ENCODE measurements at places on chromosomes 6 and 20. TPM values are rescaled to one million over a fixed set of nuclear protein-coding genes. Genes with fewer than 3 reads are reported as not detected.

PACRG gene
- 2.3 TPM for total RNA-seq

POPDC3 gene
- total RNA-seq, result 20.1 TPM

PRICKLE4 gene
- total RNA-seq, result 1.4 TPM

ATRN gene
- 17.4 TPM for total RNA-seq

SPDEF gene
- total RNA-seq, result 0.08 TPM

CRISP3 gene
- not detected for total RNA-seq

MYLK4 gene
- total RNA-seq, result 0.04 TPM

SLC12A5 gene
- total RNA-seq, result 0.76 TPM

HMGCLL1 gene
- total RNA-seq, result 0.65 TPM

SOX12 gene
- total RNA-seq, result 6.6 TPM

KCNK5 gene
- not detected for total RNA-seq

CLDN20 gene
- not detected for total RNA-seq

TCF21 gene
- not detected for total RNA-seq

GABRR1 gene
- not detected for total RNA-seq

PROKR2 gene
- not detected for total RNA-seq

PTK7 gene
- total RNA-seq, result 123 TPM

MUC22 gene
- total RNA-seq, result not detected

ABT1 gene
- 20.6 TPM for total RNA-seq

TMEM151B gene
- total RNA-seq, result under 0.01 TPM

MAN1A1 gene
- total RNA-seq, result 13.9 TPM

UBD gene
- not detected for total RNA-seq

NKX2-2 gene
- total RNA-seq, result not detected

ENPP1 gene
- total RNA-seq, result 0.08 TPM

RSPO4 gene
- total RNA-seq, result 0.38 TPM

BEND6 gene
- 1.2 TPM for total RNA-seq

HSPA12B gene
- total RNA-seq, result not detected

HLA-DPA1 gene
- total RNA-seq, result 0.23 TPM

MLIP gene
- not detected for total RNA-seq

SRMS gene
- 0.39 TPM for total RNA-seq

FOXC1 gene
- 3.5 TPM for total RNA-seq

FOXQ1 gene
- 4.5 TPM for total RNA-seq

CCN5 gene
- not detected for total RNA-seq

RGS17 gene
- total RNA-seq, result 0.47 TPM

BFSP1 gene
- total RNA-seq, result 2.2 TPM

SNAP25 gene
- not detected for total RNA-seq

WFDC5 gene
- total RNA-seq, result 1.6 TPM

MARCKS gene
- total RNA-seq, result 50.7 TPM

SLA2 gene
- total RNA-seq, result not detected

DLK2 gene
- total RNA-seq, result 47.8 TPM

NOX3 gene
- total RNA-seq, result not detected

AIF1 gene
- not detected for total RNA-seq

CD83 gene
- 6.2 TPM for total RNA-seq

LAMA2 gene
- 0.30 TPM for total RNA-seq

LY86 gene
- not detected for total RNA-seq

NRN1 gene
- total RNA-seq, result 0.39 TPM

ADAM33 gene
- total RNA-seq, result 0.04 TPM

CALHM6 gene
- total RNA-seq, result 2.5 TPM

NRSN2 gene
- total RNA-seq, result 58.4 TPM

CDH22 gene
- not detected for total RNA-seq

ESR1 gene
- 0.49 TPM for total RNA-seq

DEFB124 gene
- not detected for total RNA-seq

CLIC1 gene
- 887 TPM for total RNA-seq

Measured in hair follicular keratinocyte (primary cell).